Upper lobe of left lung (tissue), 6 donors: ENCODE measurements at places on chromosomes 16 and 17. TPM values are rescaled to one million over a fixed set of nuclear protein-coding genes. Genes with fewer than 3 reads are reported as not detected.

DNA sequence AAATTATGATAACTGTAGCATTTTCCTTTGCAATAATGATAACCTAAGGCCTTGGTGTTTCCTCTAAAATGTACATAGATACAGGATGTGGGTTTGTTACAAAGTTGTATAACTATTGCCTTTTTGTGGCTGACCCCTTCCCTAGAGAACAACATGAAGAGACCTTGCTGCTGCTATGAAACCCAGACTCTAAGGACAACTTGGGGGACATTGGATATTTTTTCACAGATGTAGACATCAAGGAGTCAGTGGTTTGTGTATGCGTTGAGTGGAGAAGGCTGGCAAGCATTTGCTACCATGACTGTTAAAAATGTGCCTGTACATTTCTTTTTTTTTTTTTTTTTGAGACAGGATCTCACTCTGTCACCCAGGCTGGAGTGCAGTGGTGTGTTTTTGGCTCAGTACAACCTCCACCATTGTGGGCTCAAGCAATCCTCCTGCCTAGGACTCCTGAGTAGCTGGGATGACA is 12.3 kb downstream of the HMOX2 start:
- H3K27me3 ChIP-seq: no peaks in the 10 kb centered on the region
- no peaks in the 10 kb centered on the region for H3K36me3 ChIP-seq
- H3K4me1 ChIP-seq: peaks cover 15% of the 10 kb centered on the region
- peak overlapping the region; percentile 27 for H3K27ac ChIP-seq

Gene NPTX1
- 3.1 TPM for total RNA-seq

DNA sequence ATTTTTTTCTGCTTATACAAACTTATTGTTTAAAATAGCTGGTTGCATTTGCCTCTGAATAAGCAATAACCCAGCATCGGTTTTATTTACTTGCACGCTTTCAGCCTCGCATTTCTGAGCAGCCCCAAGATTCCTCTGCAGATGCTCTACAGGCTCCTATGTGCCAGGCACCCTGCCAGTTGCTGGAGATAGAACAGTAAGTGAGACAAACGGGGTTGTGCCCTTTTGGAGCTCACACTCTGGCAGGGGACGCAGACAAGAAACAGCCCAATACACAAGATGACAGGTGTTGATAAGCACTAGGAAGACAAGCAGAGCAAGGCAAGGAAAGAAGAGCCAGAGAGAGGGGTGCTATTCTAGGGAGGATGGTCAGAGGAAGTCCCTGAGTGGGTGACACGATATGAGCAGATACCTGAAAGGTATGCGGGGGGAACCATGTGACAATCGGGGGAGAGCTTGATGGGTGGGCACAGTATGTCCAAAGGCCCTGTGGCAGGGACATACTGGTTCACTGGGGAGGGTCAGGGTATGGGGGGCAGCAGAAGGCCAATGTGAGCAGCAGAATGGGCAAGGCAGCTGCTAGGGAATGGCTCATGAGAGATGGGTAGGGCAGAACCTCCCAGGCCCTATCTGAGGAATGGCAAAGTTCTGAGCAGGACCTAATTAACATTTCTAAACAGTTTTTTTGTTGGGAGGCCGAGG is 18.7 kb upstream of the ADORA2B start:
- H3K27me3 ChIP-seq: no peaks in the 10 kb centered on the region
- no peak overlapping the region for H3K27ac ChIP-seq
- no peak for DNase-seq
- H3K4me1 ChIP-seq: no peaks in the 10 kb centered on the region

DNA sequence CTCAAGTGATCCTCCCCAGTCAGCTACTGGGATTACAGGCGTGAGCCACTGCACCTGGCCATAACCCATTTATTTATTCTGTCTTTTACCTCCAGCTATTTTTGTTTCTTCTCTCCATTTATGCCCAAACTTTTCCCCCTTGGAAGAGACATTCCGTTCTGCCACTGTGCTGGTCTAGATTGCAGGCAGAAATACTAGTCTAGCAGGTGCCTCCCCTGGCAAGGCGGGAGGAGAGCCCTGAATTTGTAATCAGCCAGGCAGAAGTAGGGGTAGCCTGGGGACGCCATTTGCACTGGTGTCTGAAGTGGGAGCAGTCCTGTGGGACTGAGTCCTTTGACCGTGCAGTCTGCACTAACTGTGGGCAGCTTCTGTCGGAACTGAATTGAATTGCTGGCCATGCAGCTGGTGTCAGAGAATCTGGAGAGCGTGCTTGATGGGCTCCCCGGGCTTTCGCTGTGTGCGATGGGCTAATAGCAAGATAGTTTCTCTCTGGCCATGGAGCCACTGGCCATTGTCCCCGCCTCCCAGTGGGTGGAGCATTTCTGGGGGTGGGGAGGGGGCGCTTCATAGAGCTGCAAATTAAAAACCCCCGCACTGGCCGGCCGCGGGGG is 31.5 kb upstream of the LITAF start:
- peaks cover 38% of the 10 kb centered on the region for H3K4me1 ChIP-seq
- DNase-seq: no peak
- H3K27me3 ChIP-seq: no peaks in the 10 kb centered on the region
- no peaks in the 10 kb centered on the region for H3K36me3 ChIP-seq

DNA sequence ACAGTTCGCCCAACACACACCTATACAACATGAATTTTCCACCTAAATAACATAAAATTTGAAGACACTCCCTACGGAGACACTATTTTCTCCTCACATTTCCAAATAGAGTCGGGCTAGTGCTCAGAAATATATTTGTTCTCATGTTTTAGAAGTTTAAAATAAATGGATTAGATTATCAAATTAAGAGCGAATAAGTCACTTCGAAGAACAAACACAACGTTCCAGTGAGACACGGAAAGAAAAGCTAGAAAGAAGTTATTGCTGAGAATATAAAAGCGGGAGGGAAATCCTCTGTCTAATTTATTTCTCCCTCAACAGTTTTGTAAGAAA is 2.0 kb upstream of the HS3ST3B1 start:
- peak overlapping the region; percentile 70 for H3K4me3 ChIP-seq
- H3K27me3 ChIP-seq: peaks cover 59% of the 10 kb centered on the region
- H3K27ac ChIP-seq: no peak overlapping the region
- H3K4me1 ChIP-seq: peaks cover 60% of the 10 kb centered on the region
- no peaks in the 10 kb centered on the region for H3K36me3 ChIP-seq

DNA sequence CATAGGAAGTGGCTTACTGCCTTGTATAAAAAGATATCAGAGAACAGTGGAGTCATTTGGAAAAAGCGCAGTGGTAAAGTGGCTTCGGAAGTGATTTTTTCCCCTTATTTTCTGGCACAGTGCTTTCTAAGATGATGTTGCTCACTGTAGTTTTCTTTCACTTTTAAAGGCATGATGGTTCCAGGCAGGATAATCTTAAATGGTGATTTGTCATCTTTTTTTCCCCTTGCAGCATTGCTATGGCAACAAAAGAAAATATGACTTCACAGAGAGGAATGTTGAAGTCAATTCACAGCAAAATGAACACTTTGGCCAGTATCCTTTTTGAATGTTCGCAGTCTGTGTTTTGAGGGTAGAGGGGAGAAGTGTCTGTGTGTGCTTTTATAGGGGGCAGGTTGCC is 42.5 kb downstream of the GOSR1 start:
- H3K4me1 ChIP-seq: no peaks in the 10 kb centered on the region
- H3K27ac ChIP-seq: no peak overlapping the region
- no peak overlapping the region for H3K4me3 ChIP-seq
- peaks cover 77% of the 10 kb centered on the region for H3K36me3 ChIP-seq

GRCh38 chr17:48804936-48805411 is 12.1 kb downstream of the TTLL6 start:
- H3K27me3 ChIP-seq: no peaks in the 10 kb centered on the region
- H3K27ac ChIP-seq: no peak overlapping the region
- DNase-seq: peak; percentile 56
- H3K4me3 ChIP-seq: no peak overlapping the region
- H3K4me1 ChIP-seq: peaks cover 17% of the 10 kb centered on the region

Gene RHBDL3
- not detected for total RNA-seq

GRCh38 chr16:2081201-2082084 is 33.7 kb downstream of the TSC2 start:
- H3K36me3 ChIP-seq: peaks cover 96% of the 10 kb centered on the region
- no peak overlapping the region for H3K4me3 ChIP-seq
- no peaks in the 10 kb centered on the region for H3K27me3 ChIP-seq
- DNase-seq: peak; percentile 80
- H3K27ac ChIP-seq: peak overlapping the region; percentile 49

- no peaks in the 10 kb centered on the region for H3K4me1 ChIP-seq
- no peak for DNase-seq
- H3K36me3 ChIP-seq: no peaks in the 10 kb centered on the region
- H3K27ac ChIP-seq: no peak overlapping the region
Measured at GRCh38 chr16:80682421-80683070, 121.9 kb downstream of the CDYL2 start.

- H3K36me3 ChIP-seq: no peaks in the 10 kb centered on the region
- DNase-seq: no peak
Measured at GRCh38 chr17:45234641-45235415, 13.1 kb downstream of the FMNL1 start.

GRCh38 chr16:79412783-79413225 is 187.7 kb downstream of the MAF start:
- no peaks in the 10 kb centered on the region for H3K36me3 ChIP-seq
- peaks cover 9% of the 10 kb centered on the region for H3K4me1 ChIP-seq
- H3K4me3 ChIP-seq: no peak overlapping the region

DNA sequence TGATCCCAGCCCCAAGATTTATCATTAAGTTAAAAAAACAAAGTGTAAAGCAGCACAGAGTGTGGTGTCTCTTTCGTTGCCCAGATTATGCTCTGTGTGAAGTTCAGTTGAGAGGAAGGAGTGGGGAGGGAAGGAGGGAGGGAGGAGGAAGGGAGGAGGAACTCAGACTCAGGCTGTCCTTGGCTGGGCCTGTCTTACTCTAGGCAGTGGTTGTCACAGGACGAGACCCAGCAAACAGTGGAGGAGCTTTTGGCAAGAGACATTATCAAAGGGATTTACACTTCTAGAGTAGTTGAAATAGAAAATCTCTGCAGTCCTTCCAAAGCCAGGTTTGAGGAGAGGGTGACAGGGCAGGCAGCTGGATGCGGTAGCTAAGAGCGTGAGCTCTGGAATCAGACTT is 27.8 kb downstream of the KNOP1 start:
- no peaks in the 10 kb centered on the region for H3K27me3 ChIP-seq
- H3K4me3 ChIP-seq: no peak overlapping the region
- DNase-seq: no peak
- H3K27ac ChIP-seq: no peak overlapping the region
- peaks cover 29% of the 10 kb centered on the region for H3K36me3 ChIP-seq
